RPMI7951 (cell line): ENCODE measurements at places on chromosomes 6 and 20.
A peak's percentile ranks its signal among the peaks of the same experiment; 100 is the strongest.

- DNase-seq: no peak
These were observed 214.5 kb upstream of the SASH1 start for GRCh38 chr6:148128014-148128730.

GRCh38 chr20:34774449-34774848, 51.0 kb downstream of the NCOA6 start:
- DNase-seq: no peak

GRCh38 chr6:154891901-154892300, 103.2 kb upstream of the TIAM2 start:
- DNase-seq: no peak

DNA sequence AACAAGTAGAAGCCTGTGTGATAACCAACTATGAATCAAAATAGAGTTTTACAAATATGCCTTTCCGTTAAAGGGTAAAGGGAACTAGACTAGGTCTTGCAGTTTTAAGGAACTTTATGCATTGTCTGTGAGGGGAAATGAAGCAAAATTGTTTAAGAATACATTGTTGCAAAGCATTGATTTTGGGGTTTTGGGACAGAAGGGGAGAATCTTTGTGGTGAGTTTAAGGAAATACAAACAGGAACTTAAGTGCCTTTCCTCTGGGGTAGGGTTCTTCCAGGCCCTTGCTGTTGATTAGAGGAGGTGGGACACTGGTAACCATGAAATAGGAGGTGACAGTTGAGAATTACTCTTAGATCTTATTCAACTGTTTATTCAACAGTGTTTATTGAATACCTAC, 4.7 kb downstream of the MAPK14 start:
- DNase-seq: no peak

GRCh38 chr6:143449714-143450452, 612 bp downstream of the ADAT2 start:
- peak; percentile 54 for DNase-seq

DNA sequence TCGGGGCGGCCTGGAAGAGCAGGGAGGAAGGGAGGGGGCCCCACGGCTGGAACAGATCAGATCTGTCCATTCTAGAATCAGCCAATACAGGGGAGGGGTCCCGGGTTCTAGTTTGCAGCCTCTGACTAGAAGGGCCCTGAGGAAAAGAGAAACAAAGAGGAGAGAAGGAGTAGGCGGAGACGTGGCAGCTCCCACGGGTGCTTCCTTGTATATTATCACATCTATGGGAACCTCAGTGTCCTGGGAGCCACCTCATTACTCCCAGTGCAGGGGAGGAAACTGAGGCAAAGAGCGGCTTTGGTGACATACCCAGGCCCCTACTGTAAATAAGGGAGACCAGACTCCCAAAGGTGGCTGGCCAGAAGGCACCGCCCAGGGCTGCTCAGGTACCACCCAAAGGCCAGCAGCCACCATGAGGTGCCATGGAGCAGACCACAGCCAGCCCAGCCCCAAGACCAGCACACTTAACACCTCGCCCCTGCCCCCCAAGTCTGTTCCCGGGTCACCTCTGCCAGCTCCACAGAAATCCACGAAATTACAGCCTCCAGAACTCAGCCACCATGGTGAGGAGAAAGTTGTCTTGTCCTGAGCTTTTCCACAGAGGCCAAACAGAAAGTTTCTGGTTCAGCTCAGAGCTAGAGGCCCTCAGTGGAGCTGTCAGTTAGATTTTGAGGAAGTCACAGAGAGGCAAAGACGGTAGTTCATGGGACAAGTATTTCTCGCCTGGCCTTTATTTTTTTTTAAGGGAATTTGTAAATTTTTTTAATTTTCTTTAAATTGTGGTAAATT, 2.1 kb downstream of the ZC3H12D start:
- DNase-seq: no peak

GRCh38 chr6:153231048-153231646, 100.1 kb upstream of the RGS17 start:
- DNase-seq: peak; percentile 34

GRCh38 chr20:10077886-10078285, 43.1 kb downstream of the ANKEF1 start:
- no peak for DNase-seq

DNA sequence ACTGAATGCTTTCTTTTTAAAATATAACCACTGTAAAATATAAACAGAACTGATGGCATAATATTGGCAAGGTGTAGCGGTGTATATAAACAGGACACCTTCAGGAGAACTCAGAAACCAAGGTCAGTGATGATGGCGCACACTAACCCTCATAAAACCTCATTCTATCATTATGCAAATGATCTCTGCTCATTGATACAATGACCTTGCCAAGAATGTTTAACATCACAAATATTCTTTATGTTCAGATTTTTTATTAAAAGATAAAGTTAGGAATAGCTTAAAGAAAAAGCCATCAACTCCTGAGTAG, 48.6 kb upstream of the DST start:
- no peak for DNase-seq

GRCh38 chr6:159037756-159038290, 7.0 kb downstream of the TAGAP start:
- DNase-seq: no peak

GRCh38 chr6:4486568-4487315, 289.5 kb upstream of the CDYL start:
- DNase-seq: no peak

GRCh38 chr6:35136185-35136584, 5.0 kb downstream of the TCP11 start:
- no peak for DNase-seq

DNA sequence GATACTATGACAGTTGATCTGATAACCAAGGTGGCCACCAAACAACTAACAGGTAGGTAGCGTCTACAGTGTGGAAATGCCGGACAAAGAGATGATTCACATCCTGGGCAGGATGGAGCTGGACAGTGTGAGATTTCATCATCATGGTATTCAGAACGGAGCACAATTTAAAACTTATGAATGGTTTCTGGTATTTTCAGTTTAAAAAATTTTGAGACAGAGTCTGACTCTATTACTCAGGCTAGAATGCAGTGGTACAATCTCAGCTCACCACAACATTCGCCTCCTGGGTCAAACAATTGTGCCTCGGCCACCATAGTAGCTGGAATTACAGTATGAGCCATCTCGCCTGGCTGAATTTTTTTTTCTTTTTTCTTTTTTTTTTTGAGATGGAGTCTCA, 43.8 kb downstream of the CEP57L1 start:
- DNase-seq: peak; percentile 54

- no peak for DNase-seq
These were observed 545.0 kb upstream of the EPHA7 start for GRCh38 chr6:93964321-93964720.

- no peak for DNase-seq
These were observed 491.4 kb upstream of the SOX4 start for GRCh38 chr6:21102201-21102600.

DNA sequence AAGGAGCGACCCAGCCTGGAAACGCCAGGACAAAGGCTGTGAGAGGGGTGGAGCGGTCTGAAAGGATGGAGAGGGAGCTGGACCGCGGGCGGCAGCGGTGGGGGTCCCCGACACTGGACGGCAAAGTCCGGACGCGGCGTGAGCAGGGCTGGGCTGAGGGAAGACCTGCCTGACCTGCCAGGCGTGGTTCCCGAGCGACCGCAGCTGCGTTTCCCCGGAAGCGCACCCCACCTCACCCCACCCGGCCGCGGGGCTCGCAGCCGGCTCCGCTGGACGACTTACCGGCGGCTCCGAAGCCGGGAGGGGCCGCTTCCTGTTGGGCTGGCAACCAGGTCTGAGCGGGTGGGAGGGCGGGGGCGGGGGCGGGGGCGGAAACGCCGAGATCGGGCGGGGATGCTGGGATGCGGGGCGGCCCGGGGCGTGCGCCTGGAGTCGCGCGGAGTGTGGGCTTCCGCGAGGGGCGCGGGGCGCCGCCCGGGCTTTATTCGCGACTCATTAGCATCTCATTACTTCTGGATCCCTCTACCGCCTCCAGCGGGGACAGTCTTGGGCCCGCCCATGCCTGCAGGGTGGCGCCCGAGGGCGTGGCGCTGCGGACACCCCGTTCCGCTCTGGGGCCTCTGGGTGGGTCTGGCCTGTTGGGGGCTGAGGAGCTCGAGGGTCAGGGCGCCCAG, at the start of gene MICAL1:
MICAL1 (minus strand) TSS at position 336 of the 674 bp plus-strand sequence. CDS start 1,576 bp downstream, outside the sequence.
- DNase-seq: peak; percentile 70

GRCh38 chr6:127606131-127606562, 29.2 kb downstream of the C6orf58 start:
- peak; percentile 47 for DNase-seq

DNA sequence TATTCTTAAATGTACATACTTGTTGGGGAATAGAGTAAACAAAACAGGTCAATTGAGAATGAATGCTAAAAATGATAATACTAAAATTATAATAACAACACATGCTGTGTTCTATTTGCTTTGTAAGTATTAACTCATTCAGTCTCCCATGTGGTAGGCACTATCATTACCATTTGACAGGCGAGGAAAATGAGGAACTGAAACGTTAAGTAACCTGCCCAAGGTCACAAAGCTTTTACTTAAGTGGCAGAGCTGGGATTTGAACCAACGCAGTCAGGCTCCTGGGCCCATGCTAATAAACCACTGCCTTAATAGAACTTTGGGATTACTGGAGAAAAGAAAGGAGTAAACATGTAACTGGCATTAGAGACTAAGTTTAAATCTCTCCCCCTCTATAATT, 3.8 kb downstream of the NSFL1C start:
- no peak for DNase-seq

DNA sequence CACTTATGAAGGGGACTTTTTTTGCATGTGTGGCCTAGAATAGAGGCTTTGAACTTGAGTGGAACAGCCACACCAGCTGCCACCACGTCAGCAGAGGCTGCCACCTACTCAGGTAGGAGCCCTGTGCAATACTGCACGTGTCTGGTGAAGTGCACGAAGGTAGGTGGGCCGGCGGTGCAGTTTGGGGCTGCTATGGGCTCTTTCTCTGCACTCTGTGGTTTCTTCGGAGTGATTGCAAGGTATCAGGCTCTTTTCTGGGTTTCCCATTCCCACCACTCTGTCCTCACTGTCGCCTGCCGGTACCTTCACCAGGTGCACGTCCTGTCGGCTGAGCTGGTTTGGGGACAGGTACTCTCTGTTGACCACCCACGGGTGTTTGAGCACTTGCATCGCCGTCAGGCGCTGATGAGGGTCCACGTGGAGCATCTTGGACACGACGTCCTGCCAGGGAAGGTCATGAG, 30.8 kb upstream of the MPC1 start:
- DNase-seq: no peak

DNA sequence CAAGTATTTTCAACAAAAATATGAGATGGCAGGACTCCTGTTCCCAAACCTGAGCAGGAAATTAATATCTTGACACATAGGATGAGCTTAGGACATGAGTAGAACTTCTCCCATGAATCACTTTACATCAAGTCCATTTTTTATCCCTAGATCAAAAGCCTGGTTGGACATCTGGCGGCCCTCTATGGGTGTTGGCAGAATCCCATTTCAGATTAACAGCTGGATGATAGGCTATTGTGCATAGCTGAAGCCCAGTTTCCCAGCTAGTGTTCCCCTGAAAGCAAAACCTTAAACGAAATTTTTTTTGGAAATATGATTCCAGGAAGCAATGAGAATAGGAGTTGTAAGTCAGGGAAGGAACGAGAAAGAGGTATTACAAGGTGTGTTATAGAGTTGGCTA, 449.4 kb upstream of the CHD6 start:
- no peak for DNase-seq

DNA sequence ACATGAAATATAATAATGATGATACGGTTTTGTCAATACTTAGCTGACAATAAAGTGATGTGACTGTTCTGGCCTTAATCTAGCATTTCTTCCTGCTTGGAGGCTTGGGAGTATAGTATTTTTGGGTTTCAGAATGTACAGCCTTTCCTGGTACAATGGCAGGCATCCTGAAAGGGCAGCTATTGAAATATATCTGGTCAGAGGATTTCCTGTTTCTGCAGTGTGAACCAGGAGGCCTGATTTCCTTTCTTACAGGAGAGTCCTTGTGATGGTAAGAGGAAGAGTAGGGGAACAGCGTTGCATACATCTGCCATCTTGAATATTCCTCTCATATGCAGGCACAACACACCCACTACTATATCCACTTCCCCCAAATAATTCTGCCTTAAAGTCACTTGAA, 93.7 kb downstream of the MYO6 start:
- DNase-seq: no peak

DNA sequence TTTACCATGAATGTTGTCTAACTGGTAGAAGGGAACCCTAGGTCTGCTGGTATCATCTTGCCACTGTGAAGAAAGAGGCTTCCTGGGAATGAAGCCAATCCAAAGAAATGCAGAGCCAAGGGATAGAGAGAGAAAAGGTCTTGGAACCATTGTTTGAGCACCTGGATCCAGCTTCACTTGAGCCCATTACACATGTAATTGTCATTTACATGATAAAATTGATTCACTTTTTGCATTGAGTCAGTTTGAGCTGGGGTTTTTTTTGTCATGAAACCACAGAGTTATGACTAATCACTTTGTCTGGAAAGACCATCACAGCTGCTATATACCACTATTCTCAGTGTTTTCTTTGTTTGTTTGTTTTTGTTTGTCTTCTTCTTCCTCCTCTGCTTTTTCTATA, 112.3 kb downstream of the CBLN4 start:
- no peak for DNase-seq

- no peak for DNase-seq
These were observed 35.7 kb upstream of the SLC22A1 start for GRCh38 chr6:160085713-160086505.

GRCh38 chr6:112062966-112063365, 9.1 kb downstream of the CCN6 start:
- DNase-seq: no peak
